ENCODE measurements at places on chromosomes 7 and 10.

GRCh38 chr7:18361756-18362155 is 133.8 kb upstream of the HDAC9 start:
- DNase-seq: no peak

GRCh38 chr10:106577266-106577665 is 587.2 kb downstream of the SORCS1 start:
- no peak for DNase-seq

- no peak for DNase-seq
Observed at GRCh38 chr10:86533328-86533727, 11.7 kb upstream of the WAPL start.

- DNase-seq: no peak
Observed at GRCh38 chr10:44462338-44462914, 77.5 kb upstream of the CXCL12 start.

- DNase-seq: peak; percentile 76
Observed at GRCh38 chr10:130301021-130301892, 165.1 kb downstream of the GLRX3 start.

GRCh38 chr7:151068069-151068773 is 8.8 kb downstream of the SLC4A2 start:
- DNase-seq: no peak

DNA sequence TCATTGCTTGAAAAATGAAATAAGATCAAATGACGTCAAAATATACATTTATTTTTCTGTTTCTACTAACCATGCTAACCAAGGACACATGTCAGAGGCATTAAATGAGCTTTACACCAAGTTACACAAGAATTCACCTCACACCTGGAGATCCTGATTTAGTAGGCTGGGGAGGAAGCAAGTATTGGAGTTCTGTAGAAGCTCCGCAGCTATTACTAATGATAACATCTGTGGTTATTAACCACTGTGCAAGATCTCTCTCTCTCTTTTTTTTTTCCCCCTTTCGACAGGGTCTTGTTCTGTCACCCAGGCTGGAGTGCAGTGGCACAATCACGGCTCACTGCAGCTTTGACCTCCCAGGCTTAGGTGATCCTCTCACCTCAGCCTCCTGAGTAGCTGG is 104.0 kb downstream of the ZNF22 start:
- DNase-seq: no peak

DNA sequence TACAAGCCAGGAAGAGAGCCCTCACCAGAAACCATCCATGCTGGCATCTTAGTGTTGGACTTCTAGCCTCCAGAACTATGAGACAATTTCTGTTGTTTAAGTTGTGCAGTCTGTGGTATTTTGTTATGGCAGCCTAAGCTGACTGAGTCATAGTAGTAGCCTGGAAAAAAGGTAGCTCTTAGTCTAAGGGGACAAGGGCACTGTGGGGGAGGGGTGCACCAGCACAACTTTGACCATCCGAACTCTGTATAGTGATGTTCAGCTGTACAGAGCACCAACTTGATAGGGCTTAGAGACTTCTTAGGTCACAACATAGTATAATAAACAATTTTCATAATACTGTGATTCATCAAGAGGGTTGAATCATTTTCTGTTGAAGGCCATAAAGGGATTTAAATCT is 14.3 kb downstream of the EIF4EBP2 start:
- no peak for DNase-seq

GRCh38 chr10:77556990-77557601 is 80.5 kb downstream of the KCNMA1 start:
- no peak for DNase-seq

GRCh38 chr10:25852364-25852941 is 81.6 kb upstream of the MYO3A start:
- DNase-seq: no peak

DNA sequence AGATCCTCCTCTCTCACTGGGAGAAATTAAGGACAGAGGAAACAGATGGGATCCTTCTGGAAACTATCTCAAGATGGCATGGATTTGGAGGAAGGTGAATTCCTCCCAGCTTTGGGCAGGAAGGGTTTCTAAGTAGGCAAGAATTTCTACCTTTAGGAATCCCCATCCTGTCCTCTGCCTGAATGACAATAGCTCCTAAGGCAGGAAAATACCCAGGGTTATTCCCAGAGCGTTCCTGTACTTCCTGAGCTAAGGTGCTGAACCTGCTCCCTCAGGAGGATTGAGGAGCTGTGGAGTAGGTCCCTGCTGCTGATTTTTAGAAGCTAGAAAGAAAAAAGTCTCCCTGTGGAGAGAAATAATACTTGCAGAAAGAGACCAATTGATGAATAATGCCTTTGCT is 568 bp downstream of the MGAM2 start:
- no peak for DNase-seq

DNA sequence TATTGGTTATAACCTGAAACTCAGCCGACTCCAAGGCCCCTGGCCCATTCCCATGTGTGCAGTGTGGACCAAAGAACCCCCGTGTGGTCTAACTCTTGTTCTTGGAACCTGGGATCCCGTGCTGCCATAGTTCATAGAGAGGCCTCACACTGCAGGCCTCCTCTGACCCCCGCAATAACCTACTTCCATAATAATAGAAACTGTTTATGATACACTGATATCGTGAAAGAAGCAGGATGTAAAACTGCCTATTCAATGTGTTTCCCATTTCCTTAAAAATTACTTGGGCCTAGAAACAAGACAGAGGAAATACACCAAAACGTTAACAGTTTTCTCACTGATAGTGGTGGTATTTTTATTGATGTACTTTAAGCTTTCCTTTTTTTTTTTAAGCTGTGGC is 109.2 kb upstream of the KDM7A start:
- DNase-seq: no peak

DNA sequence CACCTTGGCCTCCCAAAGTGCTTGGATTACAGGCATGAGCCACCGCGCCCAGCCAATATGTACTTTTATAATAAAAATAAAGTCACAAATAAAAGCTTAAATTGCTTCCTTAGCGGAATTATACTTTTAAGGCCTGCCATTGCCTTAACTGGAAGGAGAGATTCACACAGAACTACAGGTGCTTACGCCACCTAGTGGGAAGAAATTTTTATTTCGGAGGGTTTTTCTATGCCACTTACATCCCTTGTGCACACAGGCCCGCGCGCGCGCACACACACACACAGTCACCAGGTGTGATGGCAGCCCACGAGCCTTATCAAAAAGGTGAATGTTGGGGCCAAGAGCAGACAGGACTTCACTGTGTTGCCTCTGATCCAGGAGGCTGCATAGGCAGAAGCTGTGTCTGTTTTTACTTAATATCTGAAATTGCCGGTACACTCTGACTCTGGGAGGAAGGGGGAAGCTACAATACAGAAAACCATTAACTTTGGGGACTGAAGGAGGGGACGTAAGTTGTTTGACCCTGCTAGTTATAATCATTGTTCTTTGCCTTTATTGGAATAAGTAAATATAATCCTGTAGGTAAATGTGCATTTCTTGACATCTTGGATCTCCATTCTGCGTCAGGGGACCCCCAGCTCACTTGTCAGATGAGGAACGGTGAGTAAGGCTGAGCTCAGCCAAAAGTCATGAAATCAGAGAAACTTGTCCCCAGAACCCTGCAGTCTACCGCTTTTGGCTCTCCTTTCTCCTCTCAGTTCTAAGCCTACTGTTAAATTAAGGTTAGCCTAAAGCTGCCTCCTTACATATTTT is 87.1 kb downstream of the SLC16A9 start:
- no peak for DNase-seq

DNA sequence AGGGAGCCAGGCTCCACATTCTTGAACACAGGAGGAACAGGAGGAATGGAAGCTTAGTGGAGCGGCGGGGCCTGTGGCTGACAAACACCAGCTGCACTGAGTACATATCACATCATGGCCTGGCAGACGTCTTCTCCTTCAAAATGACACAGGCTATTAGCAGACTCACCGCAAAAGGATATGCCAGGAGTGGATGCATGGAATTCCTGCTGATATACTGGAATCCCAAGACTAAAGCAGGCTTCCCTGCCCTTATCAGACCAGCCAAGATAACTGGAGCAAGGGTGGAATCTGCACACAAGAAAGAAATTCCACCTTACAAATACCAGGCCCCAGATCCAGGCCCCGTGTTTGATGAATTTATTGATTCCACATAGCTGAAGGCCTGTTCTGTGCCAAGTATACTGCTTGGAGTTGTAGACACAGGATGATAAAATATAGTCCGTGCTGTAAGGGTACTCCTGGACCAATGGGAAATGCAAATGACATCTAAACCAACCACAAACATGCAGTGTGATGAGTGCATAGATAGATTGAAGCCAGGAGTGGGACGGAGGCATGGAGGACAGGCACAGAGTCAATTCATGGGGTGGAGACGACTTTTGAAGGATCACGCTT is 480.5 kb upstream of the ZMIZ1 start:
- no peak for DNase-seq

DNA sequence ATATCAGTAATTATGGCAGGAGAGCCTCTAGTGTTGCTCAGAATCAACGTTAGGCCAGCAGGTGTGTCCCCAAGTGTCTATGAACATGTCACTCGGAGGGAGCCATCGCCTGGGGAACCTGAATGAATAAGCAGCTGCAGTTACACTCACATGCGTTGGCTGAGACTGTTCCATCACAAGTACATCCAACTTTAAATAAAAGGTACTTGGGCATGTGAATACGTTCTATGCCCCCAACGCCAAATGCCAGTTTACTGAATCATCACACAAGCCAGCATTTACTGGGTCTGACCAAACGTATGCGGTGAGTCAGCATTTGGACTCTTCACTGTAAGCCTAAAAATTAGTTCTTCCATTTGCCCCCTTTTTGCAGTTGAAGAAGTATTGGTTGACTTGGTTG is 207.6 kb upstream of the PLXNA4 start:
- no peak for DNase-seq

- DNase-seq: no peak
Observed at GRCh38 chr7:41928166-41928565, 225.3 kb upstream of the INHBA start.

DNA sequence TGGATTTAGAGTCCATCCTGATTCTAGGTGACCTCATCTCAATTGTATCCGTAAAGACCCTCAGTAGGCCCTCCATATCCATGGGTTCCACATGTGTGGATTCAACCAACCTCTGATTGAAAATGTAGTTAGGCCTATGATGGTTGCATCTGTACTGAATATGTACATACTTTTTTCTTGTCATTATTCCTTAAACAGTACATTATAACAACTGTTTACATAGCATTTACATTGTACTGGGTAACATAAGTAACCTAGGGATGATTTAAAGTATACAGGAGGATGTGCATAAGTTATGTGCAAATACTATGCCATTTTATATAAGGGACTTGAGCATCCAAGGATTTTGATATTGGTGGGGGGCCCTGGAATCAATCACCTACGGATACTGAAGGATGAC is 10.1 kb downstream of the CPN1 start:
- no peak for DNase-seq

DNA sequence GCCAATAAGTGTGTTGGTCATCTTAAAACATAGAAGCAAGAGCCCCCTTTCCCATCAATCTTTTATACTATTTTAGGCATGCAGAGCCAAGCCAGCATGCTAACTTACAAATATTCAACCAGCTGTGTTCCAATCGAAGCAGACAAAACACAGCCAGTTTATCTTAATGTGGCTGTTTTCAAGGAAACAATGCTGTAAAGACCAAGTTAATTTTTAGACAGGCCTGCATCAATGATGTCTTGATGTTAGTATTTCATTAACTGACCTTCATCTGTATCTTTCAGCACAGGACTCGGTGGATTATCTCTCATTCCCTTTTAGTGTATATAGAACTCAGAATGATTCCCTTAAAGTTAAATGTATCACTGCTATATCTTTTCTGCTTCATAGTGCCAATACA is 262.0 kb upstream of the ZWINT start:
- DNase-seq: no peak

DNA sequence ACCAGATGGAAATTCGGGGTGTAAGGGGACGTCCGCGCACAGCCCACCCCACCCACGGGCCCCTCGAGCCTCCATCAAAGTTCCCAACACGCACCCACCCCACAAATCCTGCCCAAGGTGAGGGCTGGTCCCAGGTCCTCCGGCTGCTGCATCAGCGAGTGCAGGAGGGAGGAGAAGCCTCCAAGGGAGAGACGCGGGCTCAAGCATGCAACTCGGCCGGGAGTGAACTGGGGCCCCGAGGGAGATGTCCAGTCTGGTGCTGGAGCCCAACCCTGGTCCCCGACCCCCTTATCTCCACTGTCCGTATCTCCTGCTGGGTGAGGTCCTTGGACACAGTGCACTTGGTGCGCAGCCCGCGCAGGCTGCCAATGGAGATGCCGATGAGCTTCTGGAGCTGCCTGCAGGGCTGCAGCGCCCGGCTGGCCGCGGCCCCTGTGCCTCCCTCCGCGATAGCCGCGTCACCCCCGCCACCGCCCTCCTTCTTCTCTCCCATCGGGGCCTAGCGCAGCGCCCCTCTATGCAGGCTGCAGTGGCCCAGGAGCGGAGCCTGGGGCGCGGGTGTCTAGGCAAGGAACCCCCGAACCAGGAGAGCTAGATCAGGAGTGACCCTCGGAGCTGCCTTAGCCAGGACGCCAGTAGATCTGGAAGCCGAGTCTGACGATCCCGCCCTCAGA is 489.2 kb downstream of the ZNF33B start:
- DNase-seq: no peak

DNA sequence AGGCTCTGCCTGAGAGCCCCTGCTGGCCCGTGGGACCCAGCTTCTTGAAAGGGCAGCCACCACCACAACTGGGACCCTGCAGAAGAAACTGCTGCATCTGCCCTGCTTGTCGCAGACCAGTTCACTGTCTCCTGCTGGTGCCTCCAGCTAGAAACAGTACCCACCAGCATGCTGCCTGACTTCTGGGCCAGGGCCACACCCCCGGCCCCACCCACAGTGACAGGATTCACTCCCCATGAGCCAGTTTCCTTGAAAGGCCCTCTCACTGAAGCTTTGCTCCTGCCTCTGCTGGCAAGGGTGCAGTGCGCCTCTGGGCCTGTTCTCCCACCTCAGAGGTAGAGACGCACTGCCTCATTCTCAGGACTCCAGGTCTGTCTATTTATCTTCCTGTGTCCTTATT is 32.4 kb downstream of the ANXA11 start:
- DNase-seq: no peak

- no peak for DNase-seq
Observed at GRCh38 chr10:107094824-107095522, 69.5 kb downstream of the SORCS1 start.

- DNase-seq: no peak
Observed at GRCh38 chr10:102758240-102758932, 14.6 kb downstream of the WBP1L start.

- no peak for DNase-seq
Observed at GRCh38 chr7:47478017-47478344, 103.9 kb downstream of the TNS3 start.

GRCh38 chr10:34528320-34528719 is 286.8 kb downstream of the PARD3 start:
- DNase-seq: no peak

GRCh38 chr10:127871631-127872010 is 21.1 kb downstream of the CLRN3 start:
- no peak for DNase-seq

- DNase-seq: no peak
Observed at GRCh38 chr7:12091231-12091630, 119.9 kb upstream of the TMEM106B start.

- DNase-seq: no peak
Observed at GRCh38 chr10:20608503-20608902, 288.6 kb downstream of the NEBL start.

Measured in stimulated activated effector memory CD8-positive, alpha-beta T cell treated with anti-CD3 and anti-CD28 coated beads, Interleukin-12 subunit alpha, Interleukin-12 subunit beta, amount 100 ng/mL, for 72 hours (primary cell).